Epithelial cell of alveolus of lung (primary cell): ENCODE measurements at places on chromosomes 13 and 19. TPM values are rescaled to one million over a fixed set of nuclear protein-coding genes. Genes with fewer than 3 reads are reported as not detected.

DNASE2 gene
- 26.4 and 55.3 TPM in 2 replicates for total RNA-seq

FFAR1 gene
- not detected in 2 replicates for total RNA-seq

SHFL gene
- 19.1 and 28.4 TPM in 2 replicates for total RNA-seq

CATSPERD gene
- not detected in 2 replicates for total RNA-seq

SRRM5 gene
- total RNA-seq: 0.26 TPM in 1 of 2 replicates, not detected in the other

SMAD9 gene
- total RNA-seq: 3.4 and 25.6 TPM in 2 replicates

LRFN3 gene
- 8.5 and 13.9 TPM in 2 replicates for total RNA-seq

ATP8A2 gene
- under 0.01 and 1.2 TPM in 2 replicates for total RNA-seq

TUBA3C gene
- total RNA-seq: not detected in 2 replicates

PLIN4 gene
- under 0.01 and 0.96 TPM in 2 replicates for total RNA-seq

UNC13A gene
- 0.08 and 2.5 TPM in 2 replicates for total RNA-seq

ATP4B gene
- total RNA-seq: not detected in 2 replicates

FBXO17 gene
- 24.3 and 39.8 TPM in 2 replicates for total RNA-seq

KLK2 gene
- total RNA-seq: not detected in 2 replicates

DLL3 gene
- 0.52 TPM in 1 of 2 replicates, not detected in the other for total RNA-seq

IZUMO4 gene
- 0.13 and 2.9 TPM in 2 replicates for total RNA-seq

ZNF575 gene
- 21.8 TPM in 1 of 2 replicates, not detected in the other for total RNA-seq

NUFIP1 gene
- 3.4 and 5.5 TPM in 2 replicates for total RNA-seq
